T-helper 9 cell (primary cell): ENCODE measurements at places on chromosomes 13 and 19.
A peak's percentile ranks its signal among the peaks of the same experiment; 100 is the strongest.

GRCh38 chr19:10525636-10526035 is 8.4 kb upstream of the S1PR5 start:
- no peak for DNase-seq

GRCh38 chr13:80251403-80251802 is 89.5 kb downstream of the SPRY2 start:
- no peak for DNase-seq

DNA sequence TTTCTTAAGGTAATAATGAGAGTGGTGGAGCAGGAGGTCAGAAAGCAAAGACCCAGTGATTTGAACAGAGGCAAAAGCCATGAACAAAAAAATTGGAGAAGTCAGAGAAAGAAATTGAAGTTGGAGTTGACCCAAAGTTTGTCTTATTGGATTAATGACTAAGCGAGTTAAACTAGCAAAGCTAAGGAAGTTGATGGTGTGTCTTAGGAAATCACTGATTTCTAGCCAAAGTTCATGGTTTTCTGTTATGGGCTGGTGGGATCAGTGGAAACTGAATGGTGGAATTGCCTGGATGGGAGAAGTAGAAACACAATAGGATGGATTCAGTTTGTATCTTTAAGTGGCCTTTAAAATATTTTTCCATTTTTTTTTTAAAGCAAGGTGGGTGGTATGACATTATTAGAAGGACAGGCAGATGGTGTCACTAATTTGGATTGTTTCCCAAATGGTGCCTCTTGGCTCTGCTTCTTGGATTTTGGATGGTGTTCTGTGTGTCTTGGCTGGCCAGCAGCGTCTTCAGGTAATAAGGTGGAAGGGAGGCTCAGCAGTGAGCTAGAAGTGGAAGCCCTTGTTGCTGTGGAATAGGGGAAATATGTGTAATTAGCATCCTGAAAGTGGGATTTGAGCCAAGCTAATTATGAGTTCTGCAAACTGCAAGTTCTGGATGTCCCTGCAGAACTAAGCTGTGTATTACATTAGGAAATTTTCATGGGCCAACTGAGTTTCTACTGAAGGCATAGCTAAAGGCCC is 302.9 kb downstream of the LMO7 start:
- DNase-seq, result no peak

GRCh38 chr13:78298657-78299056 is 304.7 kb downstream of the POU4F1 start:
- no peak for DNase-seq

DNA sequence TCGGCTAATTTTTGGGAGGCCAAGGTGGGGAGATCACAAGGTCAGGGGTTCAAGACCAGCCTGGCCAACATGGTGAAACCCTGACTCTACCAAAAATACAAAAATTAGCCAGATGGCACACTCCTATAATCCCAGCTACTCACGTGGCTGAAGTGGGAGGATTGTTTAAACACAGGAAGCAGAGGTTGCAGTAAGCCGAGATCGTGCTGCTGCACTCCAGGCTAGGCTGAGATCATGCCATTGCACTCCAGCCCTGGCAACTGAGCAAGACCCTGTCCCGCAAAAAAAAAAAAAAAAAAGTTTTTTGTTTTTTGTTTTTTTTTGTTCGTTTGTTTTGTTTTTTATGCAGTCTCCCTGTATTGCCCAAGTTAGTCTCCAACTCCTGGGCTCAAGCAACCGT is 21.2 kb downstream of the MAST1 start:
- DNase-seq, result no peak

GRCh38 chr19:7428651-7429113 is 60.2 kb downstream of the PEX11G start:
- DNase-seq, result no peak

DNA sequence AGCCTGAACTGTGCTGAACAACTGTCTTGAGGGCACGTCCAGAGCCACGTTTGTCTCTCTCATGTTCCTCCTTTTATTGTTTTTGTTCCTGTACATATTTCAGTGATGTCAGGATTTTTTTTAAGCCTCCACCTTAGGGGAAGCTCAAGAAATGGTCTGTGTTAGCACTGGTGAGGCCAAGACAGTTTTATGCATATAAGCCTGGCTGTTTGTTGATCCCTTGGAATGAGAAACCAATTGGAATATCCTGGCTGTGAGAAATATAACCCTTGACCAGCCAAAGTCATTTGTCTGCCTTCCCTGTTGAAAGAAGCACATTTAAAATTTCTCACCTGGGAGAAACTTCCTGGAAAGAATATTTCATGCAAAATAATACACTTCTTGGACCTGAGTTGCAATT is 115.8 kb downstream of the DNAJC15 start:
- no peak for DNase-seq

DNA sequence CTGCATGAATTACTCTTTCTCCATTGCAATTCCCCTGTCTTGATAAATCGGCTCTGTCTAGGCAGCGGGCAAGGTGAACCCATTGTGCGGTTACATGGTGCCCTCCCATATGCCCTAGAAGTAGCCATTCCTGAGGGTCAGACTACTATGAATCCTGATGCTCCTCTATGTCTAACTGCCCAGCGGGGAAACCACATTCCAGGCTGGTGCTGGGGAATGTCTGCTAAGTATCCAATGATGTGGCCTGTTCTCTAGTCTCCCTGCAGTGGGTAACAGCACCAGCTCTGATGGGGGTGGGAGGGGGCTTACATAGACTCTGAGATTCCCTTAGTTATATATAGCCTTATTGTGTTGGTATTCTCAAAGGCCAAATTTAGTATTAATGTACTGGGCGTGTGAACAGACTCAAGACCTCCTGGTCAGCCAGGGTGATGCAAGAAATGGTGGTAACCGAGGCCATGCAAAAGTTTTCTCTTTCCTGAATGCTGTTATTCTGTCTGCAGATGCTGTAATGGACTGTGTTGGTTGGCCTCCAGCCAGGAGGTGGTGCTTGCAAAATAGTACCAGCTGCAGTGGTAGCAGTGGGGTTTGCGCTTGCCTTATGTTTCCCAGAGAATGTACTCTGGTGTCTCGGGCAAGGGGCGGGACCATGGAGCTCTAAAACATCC is 564.8 kb upstream of the SLITRK1 start:
- DNase-seq, result no peak

GRCh38 chr13:111302045-111302726 is 18.3 kb upstream of the TEX29 start:
- no peak for DNase-seq

- no peak for DNase-seq
Measured at GRCh38 chr13:102466610-102467190, 64.9 kb upstream of the FGF14 start.

DNA sequence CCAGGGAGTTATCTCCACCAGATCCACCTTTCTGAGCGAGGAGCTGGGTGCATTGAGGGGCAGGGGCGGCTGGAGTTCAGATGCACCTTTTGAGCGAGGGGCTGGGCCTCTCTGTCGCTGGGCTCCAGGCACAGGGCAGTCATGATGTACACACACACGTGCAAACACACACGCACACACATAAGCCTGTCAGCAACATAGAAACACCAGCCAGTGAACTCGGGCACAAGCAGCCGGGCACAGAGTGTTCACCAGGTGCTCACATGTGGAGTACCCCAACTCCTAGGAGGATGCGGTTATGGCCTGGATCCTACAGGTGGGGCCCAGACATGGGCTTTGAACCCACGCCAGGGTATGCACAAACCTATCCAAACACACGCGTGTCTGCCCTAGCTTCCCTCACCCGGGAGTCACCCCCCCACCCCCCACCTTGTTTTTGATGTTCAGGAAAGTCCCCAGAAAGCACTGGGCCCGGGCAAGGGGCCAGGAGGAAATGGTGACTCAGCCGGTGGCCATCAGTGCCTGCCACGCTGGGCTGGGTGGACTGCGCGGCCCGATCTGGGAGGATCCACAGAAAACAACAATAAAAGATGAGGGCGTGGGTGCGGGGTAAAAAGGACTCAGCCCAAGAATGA is 13.3 kb downstream of the ARRDC2 start:
- peak; percentile 72 for DNase-seq

GRCh38 chr13:19618977-19619376 is 14.5 kb upstream of the MPHOSPH8 start:
- DNase-seq, result no peak

GRCh38 chr19:28633319-28634018 is 579.5 kb downstream of the UQCRFS1 start:
- no peak for DNase-seq

- DNase-seq, result no peak
Measured at GRCh38 chr19:41328157-41328841, 18.3 kb downstream of the CCDC97 start.

DNA sequence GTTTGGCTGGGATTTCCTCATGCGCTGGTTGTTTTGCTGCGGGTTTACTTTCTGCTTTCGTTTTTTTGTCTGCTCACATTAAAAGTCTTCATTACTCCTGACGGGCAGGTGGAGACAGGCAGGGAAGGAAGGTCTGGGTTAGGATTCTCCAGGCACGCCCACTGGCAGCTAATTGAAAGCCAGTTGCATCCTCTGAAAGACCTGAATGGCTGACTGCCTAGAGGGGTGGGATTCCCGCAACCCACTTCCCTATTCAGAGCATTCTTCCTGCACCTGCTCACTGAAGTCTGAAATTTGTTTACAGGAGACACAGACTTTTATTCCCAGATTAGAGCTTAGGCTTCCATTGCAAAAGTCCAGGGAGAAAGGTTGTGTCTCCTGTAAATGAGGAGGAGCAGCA is 172.0 kb downstream of the UQCRFS1 start:
- no peak for DNase-seq
